Ammon's horn (tissue), 1 donor: ENCODE measurements at places on chromosomes 3 and 15.

GRCh38 chr15:98753726-98754656 is 105.7 kb downstream of the IGF1R start:
- DNase-seq = peak; percentile 24

GRCh38 chr3:93923006-93923405 is 50.7 kb downstream of the PROS1 start:
- DNase-seq = no peak

DNA sequence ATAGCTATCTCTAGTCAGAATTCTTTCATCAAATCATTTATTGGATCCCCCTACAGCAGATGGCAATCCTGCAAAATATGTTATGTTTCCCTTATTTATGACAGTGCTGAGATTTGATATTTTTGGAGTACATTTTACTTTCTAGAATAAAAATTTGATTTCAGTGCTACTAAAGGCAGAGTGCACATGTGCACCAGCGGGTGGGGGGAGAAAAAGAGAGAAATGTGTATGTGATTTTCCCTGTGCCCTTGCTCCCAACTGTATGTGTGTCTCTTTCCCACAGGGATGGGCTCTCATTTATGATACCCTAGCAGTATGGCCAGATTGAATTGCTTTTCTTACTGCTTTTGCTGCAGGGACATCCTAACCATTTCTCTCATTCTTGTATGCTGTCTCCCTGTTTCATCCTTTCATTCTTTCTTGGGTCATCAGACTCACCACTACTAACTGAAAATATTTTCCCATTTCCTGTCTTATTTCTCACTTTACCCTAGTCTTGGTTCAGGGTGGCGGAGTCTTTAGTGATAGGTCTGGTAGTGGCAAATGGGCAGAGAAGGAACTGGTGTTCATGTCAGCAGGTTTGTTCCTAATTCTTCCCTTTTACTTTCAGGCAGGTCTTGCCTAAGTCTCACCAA is 140.7 kb downstream of the TCF12 start:
- no peak for DNase-seq

GRCh38 chr3:43906849-43907507 is 216.2 kb downstream of the ABHD5 start:
- DNase-seq = peak; percentile 15

DNA sequence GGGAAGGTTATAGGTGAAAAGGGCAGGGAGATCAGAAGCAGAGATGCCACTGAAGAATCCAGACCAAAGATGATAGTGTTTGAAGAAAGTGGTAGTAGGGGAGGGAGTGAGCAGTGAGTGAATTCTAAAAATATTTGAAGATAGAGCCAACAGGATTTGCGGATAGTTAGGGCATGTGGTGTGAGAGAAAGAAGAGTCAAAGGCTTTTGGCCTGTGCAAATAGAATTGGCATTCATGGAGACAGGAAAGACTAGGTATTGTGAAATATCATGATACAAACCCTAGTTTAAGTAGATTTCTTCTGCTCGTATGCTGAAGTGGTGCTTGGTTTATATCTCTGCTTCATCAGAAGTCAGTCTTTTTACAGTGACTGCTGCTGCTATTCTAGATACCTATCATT is 224.2 kb upstream of the CFAP20DC start:
- DNase-seq = no peak

GRCh38 chr15:57306944-57307411 is 69.3 kb upstream of the CGNL1 start:
- DNase-seq = no peak

GRCh38 chr15:94761574-94761973 is 530.2 kb downstream of the MCTP2 start:
- no peak for DNase-seq

DNA sequence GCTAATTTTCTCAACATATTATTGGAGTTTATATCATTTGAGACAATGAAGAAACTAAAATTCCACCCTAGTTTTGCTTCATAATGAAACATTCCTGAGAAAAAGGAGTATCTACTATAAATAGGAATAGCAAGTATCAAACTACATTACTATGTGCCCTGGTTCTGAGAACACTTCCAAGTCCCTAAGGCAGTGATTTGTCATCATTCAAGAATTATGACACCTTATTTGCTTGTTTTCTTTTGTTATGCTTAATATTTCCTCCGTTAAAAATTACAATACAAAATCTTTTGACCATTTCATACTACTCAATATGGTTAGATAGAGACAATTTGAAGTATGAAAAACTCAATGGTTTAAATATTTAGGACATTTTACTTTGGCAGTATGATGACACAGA is 707.8 kb upstream of the GOLIM4 start:
- DNase-seq = no peak

DNA sequence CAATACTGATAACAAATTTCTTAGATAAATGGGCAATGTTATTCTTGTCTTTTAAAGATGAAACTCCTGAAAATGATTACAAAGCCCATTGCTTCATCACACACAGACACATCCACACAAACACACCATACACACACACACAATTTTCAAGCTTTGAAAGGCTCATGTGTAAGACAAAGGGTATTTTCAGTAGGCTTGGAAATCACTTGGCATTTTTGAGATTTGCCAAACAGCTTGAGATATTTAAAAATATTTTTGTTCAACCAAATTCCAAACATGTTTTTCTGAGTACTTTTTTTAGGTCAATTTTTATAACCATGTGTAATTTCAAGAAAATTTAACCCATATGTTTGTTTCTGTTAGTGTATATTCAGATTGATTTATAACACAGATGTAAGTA is 283.7 kb downstream of the ROBO2 start:
- DNase-seq = no peak

DNA sequence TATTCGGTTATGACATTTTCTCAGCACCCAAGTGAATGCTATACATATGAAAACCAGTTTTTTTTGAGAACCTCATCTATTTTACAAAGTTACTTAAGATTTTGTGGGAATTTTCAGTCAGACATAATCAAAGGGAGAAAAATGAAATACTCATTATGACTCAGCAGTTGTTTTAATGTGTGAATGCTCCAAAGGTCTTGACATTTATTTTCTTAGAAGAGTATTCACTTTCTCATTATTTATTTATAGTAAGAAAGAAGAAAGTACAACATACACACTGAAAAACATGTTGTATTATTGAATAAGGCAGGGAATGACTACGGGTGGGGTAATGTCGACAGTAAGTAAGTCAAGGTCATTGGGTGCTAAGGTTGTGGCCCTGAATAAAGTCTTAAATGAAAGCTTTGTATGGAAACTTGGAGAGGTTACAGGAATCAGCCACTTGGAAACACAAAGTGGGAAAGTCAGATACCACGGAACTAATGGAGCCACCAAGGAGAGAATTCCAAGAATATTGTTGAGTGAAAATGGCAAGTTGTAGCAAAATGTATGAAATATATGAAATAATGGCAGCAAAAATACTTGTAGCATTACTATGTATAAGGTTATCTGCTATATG is 844.5 kb downstream of the TBL1XR1 start:
- no peak for DNase-seq

DNA sequence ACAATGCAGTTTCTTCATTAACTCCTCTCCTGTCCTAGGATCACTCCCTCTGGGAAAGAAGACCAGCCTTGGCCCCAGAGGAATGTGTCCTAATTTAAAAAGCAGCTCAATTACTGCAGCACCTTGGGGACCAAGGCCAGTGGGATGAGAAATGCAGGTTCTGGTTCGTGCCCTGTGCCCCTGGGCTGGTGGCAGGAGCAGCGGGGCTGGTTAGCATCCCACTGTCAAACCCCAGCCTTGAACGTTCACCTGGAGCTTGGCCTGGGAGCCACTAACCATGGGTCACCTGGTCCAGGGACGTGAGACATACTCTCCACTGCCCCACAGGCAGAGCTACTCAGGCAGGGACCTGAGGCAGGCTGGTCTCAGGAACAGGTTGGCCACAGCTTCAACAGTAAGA is 8.4 kb upstream of the RTP3 start:
- DNase-seq = no peak

GRCh38 chr15:39153058-39153714 is 427.7 kb upstream of the THBS1 start:
- DNase-seq = no peak

GRCh38 chr3:34157491-34157890 is 359.1 kb downstream of the PDCD6IP start:
- no peak for DNase-seq

- DNase-seq = peak; percentile 71
Measured at GRCh38 chr3:158659454-158660237, 12.8 kb downstream of the LXN start.

DNA sequence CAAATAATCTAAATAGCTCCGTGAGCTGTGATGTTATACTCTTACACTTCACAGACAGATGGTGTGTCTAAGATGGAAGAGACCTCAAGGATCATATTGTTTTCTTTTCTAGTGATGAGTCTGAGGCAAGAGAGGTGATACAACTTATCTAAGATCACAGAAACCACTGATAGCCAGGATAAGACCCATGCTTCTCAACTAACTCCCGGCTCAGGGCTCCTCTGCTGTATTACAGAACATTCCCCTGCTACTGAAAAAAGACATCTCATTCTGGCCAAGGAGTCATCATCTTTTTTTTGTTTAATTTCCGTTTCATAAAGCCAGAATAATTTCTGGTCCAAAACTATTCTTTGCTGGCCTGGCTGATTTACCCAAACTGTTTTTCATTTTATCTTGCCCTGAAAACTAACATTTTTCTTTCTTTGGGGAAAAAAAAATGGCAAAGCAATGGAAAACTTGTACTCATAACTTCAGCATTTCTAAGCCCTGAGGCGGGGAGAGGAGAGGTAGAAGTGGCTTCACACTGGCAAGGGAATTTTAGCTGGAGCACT is 46.9 kb upstream of the GAP43 start:
- DNase-seq = no peak

GRCh38 chr15:93894438-93895036 is 336.8 kb upstream of the MCTP2 start:
- no peak for DNase-seq

GRCh38 chr3:172061724-172062184 is 22.4 kb downstream of the FNDC3B start:
- peak; percentile 43 for DNase-seq

GRCh38 chr3:63146154-63146553 is 132.0 kb upstream of the SYNPR start:
- no peak for DNase-seq

- DNase-seq = no peak
Measured at GRCh38 chr15:81095690-81096365, 38.2 kb upstream of the CFAP161 start.

- no peak for DNase-seq
Measured at GRCh38 chr3:127760791-127761440, 61.4 kb downstream of the MGLL start.

DNA sequence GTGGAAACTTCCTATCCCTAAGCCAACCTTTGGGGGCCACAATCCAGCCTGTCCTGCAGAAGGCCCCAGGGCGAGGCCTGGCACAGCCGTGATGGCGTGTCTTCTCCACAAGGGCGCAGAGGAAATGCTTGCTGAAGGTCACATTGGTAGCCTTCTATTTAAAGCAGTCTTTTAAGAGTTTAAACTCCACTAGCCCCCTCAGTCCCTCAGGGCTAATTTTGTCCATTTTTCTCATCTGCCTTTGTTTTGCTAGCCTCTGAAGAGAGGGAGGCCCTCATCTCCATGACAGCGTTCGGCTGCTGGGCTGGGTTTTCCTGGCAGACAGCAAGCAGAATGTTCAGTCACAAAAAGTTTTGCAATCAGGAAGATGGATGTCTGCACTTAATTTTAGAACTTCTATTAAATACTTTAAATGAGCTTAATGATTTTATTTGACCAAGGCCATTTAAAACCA is 40.8 kb downstream of the RARB start:
- peak; percentile 66 for DNase-seq

- no peak for DNase-seq
Measured at GRCh38 chr3:19888428-19889152, 45.4 kb downstream of the EFHB start.

DNA sequence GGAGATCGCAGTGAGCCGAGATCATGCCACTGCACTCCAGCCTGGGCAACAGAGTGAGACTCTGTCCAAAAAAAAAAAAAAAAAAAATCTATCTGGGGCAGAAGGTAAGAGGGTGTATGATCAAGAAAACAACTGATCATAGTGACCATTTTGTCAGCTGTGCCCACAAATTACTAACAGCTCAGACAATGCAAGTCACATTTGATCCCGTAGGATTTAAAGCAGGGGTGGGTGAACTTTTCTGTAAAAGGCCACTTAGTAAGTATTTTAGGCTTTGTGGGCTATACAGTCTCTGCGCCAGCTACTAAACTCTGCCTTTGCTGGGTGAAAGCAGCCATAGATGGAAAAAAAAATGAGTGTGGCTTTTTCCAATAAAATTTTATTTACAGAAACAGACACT is 57.6 kb upstream of the ABI3BP start:
- no peak for DNase-seq

GRCh38 chr15:62307551-62307950 is 142.5 kb upstream of the C2CD4B start:
- no peak for DNase-seq

DNA sequence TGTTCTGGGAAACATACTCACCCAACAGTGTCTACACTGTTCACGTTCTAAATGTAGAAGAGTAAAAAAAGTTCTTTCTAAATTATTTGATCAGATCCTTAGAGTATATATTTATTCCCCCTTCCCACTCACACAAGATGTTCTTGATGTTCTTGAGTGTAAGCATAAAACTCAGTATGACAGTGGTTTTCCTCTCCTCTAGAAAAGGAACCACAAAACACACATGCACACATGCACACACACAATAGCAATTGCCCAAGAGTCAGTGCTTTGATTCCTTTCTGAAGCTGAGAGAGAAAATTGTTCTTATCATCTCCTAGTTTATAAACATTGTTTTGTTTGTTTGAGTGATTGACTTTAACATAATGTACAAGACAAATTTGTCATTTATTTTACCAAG is 123.2 kb upstream of the PHLDB2 start:
- DNase-seq = no peak

GRCh38 chr3:141071681-141072260 is 20.6 kb downstream of the SPSB4 start:
- no peak for DNase-seq

- DNase-seq = no peak
Measured at GRCh38 chr15:62958528-62959363, 83.8 kb upstream of the TPM1 start.

GRCh38 chr3:42149532-42149931 is 58.4 kb downstream of the TRAK1 start:
- DNase-seq = no peak

GRCh38 chr3:162269636-162270458 is 773.2 kb downstream of the OTOL1 start:
- DNase-seq = no peak

- no peak for DNase-seq
Measured at GRCh38 chr15:77818484-77819047, 185.9 kb upstream of the LINGO1 start.

DNA sequence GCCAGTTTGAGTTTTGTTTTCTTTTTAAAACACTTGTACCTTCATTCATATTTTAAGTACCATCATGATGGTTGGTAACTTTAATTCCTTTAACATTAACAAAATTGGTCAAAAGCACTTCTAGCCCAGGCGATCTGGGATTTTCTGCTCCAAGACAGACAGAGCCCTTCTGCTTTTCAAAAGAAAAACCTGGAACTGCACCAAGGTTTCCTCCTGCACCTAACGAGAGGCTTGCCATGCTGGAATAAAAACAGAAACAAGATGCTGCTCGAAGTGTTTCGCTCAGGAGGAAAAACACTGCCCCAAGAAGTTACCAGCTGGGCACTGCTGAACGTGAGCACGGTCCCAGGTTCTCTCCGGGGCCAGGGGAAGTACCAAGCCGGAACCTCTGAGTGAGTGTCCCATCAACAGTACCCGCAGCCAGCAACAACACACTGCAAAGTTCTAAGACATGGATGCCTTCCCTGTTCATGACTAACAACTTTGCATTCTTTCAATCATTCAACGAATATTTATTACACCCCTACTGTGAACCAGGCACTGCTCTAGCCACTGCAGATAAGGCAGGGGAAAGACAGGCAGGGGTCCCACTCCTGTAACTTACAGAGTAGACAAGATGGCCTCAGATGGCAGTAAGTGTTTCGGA is 98.8 kb downstream of the XXYLT1 start:
- no peak for DNase-seq
